ENCODE measurements at places on chromosomes 1 and 21.

DNA sequence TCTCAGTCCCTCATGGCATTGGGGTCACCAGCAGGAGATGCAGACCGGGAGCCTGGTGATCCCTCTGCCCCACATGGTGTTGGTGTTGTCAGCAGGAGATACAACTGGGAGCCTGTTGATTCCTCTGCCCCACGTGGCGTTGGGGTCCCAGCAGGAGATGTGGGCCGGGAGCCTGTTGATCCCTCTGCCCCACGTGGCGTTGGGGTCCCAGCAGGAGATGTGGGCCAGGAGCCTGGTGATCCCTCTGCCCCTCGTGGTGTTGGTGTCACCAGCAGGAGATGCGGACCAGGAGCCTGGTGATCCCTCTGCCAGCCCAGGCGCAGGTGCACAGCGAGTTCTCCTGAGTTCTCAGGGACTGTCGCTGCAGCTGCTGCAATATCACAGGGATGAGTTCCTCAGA is 229.6 kb upstream of the C1orf174 start:
- no peak for DNase-seq

- DNase-seq: no peak
Observed at GRCh38 chr1:30657131-30658013, 66.0 kb downstream of the MATN1 start.

DNA sequence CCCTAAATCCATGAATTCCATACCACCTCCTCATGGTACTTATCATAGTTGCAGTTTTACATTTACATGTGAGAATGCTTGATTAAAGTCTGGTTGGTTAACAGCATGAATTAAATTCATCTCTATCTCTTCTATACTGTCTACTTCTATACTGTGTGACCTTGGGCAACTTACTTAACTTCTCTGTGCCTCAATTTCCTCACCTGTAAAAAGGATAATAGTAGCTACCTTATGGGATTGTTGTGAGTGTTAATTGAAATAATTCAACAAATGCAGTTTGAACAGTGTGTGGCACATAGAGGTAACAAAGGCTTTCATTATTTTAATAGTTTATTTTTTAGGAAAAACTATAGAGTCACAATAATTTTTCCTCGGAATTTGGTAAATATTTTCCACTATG is 231.3 kb downstream of the RRAGC start:
- no peak for DNase-seq

DNA sequence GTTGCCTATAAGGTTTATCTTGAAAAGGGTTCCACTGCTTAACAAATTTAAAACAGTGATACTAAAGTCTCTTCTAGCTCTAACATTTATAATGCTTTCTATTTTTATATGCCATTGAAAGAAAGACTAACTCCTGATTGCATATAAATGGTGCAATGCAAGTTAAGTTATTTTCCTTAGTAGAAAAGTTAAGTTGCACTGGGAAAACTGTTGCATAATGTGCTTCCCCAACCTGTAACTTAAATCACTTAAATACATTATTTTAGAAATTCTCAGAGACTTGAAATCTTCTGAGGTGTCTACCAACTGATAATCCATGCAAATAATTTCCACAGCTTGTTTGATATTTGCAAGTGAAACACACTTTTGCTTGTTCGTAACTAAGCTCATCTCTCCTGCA is 175.0 kb upstream of the HMCN1 start:
- DNase-seq: no peak

DNA sequence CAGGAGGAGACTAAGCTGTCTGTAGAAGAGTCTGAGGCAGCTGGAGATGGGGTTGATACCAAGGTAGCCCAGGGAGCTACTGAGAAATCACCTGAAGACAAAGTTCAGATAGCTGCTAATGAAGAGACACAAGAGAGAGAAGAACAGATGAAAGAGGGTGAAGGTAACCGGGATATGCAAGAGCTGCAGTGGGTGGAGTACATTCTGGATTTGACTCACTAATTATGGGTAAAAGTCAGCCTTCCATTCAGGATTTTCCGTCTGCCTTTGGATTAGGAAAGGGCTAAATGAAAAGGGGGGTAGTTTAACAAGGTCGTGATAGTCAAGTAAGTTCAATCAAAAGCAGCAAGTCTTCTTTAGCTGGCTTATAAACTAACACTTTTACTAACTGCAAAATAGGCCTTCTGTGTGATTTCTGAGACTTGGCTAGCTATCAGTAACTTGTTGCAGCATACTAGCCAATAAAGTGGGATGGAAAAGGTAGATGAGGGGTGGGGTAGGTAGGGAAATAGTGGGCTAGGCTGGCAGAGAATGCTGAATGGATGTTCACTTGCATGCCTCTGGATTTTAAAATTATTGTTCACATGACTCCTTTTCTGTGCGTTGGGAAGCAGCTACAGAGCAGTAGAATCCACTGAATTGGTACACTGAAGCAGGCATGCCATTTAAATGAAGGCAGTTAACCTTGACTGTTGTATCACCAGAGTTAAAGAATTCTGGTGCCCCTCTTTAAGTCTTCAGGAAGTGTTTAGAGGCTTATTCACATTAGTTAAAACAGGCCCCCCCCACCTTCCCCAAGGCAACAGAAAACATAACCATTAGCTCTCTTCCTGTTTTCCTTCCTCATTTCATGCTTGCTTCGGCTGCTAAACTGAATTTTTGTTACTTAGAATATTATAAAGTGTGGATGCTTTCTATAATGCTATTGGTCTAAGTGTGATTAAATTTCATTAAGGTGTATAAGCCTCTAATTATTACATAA is 15.4 kb downstream of the CCDC17 start:
- no peak for DNase-seq

GRCh38 chr1:79902418-79902817 is 895.9 kb upstream of the ADGRL4 start:
- DNase-seq: no peak

- DNase-seq: no peak
Observed at GRCh38 chr1:118339400-118340124, 154.5 kb upstream of the SPAG17 start.

GRCh38 chr1:183982172-183982963 is 55.2 kb downstream of the COLGALT2 start:
- DNase-seq: no peak

- DNase-seq: no peak
Observed at GRCh38 chr1:168180148-168180524, 1.4 kb downstream of the TIPRL start.

DNA sequence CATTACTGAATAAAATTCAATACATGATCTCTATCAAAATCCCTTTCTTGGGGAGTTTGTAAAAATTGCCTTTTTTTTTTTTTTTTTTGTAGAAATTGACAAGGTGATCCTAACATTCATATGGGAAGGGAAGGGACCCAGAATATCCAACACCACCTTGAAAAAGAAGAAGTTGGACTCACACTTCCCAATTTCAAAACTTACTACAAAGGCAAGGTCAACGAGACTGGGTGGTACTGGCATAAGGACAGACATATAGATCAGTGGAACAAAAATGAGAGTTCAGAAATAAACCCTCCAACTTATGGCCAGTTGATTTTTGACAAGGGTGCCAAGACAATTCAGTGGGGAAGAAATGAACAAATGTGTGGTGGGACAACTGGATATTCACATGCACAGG is 31.4 kb upstream of the CLSTN1 start:
- DNase-seq: no peak

DNA sequence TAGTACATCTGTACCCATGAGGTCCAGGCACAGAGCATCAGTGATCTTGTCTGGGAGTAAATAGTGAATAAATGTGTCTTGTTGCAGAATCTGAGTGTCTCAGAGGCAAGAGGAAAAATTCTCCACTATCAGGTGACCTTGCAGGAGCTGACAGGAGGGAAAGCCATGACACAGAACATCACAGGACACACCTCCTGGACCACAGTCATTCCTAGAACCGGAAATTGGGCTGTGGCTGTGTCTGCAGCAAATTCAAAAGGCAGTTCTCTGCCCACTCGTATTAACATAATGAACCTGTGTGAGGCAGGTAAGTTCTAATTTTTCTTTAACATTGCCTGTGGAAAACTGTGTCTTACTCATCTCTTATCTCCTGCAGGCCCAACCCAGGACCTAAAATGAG is 43.1 kb downstream of the IL12RB2 start:
- DNase-seq: no peak

DNA sequence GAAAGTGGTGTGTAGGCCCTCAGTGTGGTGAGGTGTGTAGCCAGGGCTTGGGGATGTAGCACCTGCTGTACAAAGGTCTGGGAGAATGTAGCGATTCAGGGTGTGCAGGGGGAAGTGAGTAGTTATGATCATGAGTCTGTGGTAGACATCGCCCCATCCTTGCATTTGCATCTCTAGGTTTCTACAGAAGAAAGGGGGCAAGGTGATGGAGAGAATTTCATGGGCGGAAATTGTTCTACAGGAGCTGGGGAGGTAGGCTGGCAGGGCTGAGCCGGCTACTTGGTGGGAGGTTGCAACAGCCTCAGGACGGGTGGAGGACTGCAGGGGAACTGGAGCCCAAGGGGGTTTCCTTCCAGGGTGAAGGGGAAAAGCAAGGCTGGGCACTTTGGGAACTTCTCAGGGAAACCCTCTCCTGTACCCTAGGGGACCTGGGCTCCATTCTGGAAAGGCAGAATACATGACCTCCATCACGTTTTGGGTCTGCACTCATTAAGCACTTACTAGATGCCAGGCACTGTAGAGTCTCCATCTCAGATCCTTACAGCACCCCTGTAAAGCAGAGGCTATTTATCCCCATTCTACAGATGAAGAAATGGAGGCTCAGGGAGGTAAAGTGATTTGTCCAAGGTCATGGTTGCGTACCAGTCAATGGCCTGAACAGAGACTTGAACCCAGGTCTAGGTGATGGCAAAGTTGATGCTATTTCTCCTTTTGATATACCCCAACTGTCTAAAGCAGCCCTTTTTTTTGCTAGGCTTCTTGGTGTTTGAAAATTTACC is 14.5 kb upstream of the TNFRSF1B start:
- DNase-seq: no peak

- no peak for DNase-seq
Observed at GRCh38 chr1:224450159-224450558, 15.6 kb upstream of the WDR26 start.

GRCh38 chr1:86191958-86192357 is 35.4 kb upstream of the COL24A1 start:
- no peak for DNase-seq

DNA sequence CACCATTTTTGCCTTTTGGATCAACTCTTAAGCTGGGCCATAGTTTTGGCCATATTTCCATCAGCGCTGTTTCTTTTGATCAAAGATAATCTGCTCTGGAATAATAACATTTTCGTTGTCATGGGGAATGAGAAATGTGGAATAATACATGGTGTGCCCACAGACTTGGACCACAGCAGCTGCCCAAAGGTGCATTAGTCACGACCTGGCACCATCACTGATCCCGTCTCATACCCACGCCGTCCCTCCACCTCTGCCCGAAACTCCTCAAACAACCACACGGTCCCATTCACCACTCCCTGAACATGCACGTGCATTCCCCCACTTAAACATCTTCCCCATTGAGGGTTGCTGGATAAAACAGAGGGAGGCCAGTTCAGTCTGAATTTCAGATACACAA is 76.9 kb downstream of the SLC66A1 start:
- peak; percentile 54 for DNase-seq

DNA sequence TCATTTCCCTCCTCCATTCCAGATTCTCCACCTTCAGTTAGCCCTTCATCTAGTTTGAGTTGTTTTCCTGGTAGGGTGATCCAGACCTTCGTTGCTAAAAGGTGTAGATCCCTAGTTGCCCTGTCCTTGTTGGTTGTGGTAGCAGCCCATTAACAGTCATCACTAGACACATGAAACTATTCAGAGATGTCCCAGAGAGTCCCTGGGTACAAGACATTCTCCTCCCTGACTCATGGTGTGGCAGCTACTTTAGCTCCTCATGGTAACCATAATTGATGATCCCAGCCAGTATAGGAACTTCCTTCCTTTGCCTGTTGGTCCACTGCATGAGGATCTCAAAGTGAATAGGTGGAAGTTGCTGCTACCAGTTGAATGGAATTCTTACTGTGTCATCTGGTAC is 6.0 kb upstream of the SH2D2A start:
- DNase-seq: no peak

GRCh38 chr1:38481871-38482826 is 377.4 kb downstream of the RRAGC start:
- no peak for DNase-seq

GRCh38 chr1:165306543-165307434 is 49.7 kb downstream of the LMX1A start:
- no peak for DNase-seq

DNA sequence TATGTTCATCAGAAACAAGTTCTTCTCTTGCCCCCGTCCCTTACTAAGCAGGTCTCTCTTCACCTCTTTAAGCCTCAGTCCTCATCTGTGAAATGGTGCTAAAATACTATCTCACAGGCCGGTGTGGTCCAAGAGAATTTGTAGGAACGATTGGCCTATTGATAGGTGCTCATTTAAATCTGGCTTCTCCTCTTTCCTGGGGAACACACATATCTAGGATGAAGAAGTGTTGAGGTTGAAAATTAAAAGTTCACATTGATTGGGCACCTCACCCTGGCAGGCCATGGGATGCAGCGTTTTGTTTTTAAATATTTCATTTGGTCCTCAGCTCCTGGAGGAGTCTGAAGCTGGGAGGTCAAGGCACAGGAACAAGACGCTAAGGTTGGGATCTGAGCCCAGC is 8.9 kb upstream of the TAS1R2 start:
- DNase-seq: no peak

DNA sequence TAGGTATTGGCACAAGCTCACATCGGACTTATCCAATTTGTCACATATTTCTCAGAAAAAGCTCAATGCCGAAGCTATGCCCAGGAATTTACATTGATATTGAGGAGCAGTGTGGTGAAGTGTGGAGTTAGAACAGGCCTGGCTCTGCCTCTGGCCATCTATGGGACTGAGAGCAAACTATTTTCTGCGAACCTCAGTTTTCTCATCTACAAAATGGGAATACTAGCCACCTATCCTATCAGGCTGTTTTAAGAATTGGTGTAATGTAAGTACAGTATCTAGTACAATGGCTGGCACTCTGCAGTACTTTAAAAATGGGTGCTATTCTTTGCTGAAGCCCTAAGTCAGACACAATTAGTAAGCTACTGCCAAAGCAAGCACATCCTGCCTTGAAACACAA is 47.2 kb downstream of the ARHGEF11 start:
- DNase-seq: no peak

DNA sequence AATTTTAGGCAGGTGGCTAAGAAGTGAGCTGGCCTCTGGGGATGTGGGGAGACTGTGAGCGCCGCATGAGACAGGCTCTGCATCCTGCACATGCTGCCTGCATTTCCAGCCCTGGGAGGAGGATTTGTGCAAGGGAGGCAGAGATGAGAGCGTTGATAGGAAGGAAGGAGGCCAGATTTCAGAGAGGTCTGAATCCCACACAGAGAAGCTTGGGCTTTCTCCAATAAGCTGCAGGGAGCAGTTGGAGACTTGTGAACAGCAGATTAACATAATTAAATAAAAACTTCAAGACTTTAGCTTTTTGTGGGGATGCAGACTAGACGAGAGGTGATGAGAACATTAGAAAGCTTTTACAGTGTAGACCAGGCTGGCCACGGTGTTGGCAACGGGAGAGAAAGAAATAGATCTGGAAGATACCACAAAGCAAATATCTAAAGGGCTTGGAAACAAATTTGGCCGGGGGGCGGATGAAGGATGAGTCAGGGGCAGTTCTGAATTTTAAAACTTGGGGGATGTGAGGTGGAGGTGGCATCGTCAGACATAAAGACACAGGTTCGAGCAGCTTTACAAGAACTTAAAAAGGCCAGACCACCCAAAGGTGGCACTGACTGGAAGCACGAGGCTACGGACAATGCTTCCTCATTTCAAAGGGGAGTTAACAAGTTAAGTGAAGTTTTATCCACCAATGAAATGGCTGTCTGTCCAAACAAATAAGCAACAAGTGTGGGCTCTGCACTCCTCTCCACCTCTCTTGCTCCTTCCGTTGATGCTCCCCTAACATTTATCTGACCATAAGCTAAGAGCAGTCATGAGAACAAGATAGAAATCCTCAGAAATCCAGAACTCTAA is 57.0 kb downstream of the HIVEP3 start:
- DNase-seq: no peak

- DNase-seq: no peak
Observed at GRCh38 chr1:54950006-54950368, 30.4 kb upstream of the TMEM61 start.

Measured in myocyte (in vitro differentiated cells).